ENCODE measurements at places on chromosomes 1 and 21.

DNA sequence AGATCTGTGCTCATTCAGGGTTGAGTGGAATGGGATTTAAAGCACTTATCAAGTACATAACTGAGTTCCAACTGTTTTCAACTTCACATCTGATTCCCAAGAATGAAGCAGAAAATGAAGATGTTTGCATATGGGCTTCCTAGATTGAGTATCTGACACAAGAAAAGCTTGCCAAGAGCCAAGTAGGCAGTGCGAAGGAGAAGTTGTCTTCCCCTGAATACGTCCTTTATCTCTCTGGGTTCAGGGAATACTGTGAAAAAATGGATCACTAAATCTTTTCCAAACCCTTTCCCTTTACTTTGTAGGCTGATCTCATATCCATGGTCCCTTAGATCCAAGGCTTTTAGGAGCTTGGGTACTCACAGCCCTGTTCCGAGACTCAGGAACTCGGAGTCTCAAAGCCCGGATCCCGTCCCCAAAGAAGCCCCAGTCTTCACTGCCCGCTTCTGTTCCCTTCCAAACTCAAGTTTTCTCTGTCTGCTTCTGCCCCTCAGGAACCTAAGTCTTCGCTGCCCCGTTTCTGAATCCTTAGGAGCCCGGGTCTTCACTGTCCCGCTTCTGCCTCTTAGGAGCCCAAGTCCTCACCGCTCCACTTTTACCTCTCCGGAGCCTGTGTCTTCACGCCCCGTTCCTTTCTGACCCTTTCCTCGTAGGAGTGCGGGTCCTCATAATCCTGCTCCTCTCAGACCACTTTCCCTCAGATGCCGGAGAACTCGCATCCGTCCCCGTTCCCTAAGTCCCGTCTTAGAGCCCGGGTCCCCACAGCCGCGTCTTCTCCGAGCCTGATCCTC, 616 bp downstream of the TAF12 start:
- DNase-seq: peak; percentile 16

GRCh38 chr1:12457771-12458170, 160.2 kb downstream of the DHRS3 start:
- DNase-seq: no peak

DNA sequence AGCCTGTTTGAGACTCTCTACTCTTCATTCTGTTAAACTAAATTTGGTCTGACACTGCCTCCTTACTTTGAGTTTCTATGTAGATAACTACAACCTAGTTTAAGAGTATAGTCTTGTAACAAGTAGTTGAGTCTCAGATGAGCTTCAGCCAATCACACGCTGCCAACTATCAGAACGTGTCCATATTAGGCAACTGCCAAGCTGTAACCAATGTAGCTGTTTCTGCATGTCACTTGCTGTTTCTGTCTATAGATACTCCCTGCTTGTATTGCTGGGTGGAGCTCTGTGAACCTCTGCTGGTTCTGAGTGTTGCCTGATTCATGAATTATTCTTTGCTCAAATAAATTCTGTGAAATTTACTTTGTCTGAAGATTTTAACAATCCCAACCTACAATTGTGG, 452.6 kb upstream of the NR5A2 start:
- DNase-seq: peak; percentile 5

GRCh38 chr1:66478116-66478515, 55.8 kb upstream of the SGIP1 start:
- DNase-seq: peak; percentile 90

DNA sequence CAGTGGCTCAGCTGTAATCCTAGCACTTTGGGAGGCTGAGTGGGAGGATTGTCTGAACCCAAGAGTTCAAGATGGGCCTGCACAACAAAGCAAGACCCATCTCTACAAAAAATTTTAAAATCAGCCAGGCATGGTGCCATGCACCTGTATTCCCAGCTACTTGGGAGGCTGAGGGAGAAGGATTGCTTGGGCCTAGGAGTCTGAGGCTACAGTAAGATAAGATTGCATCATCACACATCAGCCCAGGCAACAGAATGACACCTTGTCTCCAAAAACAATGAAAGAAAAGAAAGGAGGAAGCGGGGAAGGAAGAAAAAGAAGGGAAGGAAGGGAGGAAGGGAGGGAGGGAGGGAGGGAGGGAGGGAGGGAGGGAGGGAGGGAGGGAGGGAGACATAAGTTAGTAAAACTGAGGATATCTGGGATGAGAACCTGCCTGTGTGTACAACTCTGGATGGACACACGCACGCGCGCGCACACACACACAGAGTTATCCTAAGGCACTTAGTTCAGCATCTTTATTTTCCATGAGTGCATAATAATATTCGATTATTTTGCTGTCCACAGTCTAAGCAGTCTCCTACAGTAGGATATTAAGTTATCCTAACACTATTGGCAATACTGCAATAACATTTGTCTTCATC, 92.9 kb upstream of the LBR start:
- no peak for DNase-seq

DNA sequence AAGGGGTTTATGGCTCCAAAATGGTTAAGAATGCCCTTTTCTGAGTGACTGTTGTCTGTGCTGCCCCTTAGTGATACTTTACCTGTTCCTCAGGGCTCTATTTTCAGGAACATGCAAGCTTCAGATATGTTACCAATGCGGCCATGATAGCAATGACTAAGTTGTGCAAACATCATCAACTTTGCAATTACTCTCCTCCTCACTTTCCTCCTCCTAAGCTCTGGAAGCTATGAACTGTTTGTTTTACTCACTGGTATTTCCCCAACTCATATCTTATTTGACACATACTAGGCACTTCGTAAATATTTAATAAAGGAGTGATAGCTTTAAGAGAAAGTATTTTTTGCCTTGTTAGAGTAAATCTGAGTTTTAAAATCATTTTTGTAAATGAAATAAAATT, 53.8 kb downstream of the RWDD3 start:
- DNase-seq: no peak

DNA sequence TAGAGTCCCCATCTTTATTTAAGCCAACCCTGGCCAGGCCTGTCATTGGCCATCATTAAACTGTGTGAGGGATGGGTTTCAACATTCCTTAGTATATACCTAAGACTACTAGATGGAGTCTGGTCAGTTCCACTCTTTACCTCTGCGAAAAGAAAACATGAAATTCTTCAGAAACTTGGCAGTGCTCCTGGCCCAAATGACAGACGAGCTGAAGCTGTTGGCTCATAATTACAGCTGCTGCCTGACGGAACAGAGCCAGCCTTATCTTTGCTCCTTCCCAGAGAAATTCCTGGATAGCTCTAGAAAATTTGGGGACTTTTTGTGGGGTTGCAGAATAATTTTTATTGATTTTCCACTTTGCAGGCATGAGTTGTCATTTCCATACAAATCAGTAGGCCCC, 30.4 kb downstream of the NPHS2 start:
- DNase-seq: no peak

GRCh38 chr1:59340411-59341307, 43.8 kb downstream of the FGGY start:
- no peak for DNase-seq

GRCh38 chr1:161198897-161199431, at the start of gene ADAMTS4:
Gene ADAMTS4, minus strand, starts transcription at chr1:161199054. Its CDS starts 427 bp downstream, at chr1:161198627.
- DNase-seq: peak; percentile 99

DNA sequence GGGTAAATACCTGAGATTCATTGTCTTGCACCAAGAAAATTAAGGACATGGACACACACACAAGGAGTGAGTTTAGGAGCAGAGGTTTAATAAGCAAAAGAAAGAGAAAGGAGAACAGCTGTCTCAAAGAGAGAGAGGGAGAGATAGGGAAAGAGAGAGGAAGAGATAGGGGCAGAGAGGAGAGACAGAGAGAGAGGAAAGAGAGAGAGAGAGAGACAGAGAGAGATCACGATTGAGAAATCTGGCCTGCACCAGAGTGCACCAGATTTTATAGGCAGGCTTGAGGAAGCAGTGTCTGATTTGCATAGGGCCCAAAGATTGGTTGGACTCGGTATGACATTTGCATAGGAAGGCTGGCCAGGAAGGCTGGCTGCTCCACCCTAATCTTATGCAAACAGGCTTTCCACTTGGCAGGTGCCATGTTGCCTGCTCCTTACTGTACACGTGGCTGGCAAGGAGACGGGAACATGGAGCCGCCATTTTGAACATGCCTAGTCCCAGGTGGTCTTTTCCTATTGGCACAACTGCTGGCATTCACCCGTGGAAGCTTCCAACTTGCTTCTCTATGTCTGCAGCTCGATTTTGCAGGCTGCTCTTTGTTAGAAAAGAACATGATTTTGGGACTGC, 419.9 kb downstream of the ZP4 start:
- no peak for DNase-seq

DNA sequence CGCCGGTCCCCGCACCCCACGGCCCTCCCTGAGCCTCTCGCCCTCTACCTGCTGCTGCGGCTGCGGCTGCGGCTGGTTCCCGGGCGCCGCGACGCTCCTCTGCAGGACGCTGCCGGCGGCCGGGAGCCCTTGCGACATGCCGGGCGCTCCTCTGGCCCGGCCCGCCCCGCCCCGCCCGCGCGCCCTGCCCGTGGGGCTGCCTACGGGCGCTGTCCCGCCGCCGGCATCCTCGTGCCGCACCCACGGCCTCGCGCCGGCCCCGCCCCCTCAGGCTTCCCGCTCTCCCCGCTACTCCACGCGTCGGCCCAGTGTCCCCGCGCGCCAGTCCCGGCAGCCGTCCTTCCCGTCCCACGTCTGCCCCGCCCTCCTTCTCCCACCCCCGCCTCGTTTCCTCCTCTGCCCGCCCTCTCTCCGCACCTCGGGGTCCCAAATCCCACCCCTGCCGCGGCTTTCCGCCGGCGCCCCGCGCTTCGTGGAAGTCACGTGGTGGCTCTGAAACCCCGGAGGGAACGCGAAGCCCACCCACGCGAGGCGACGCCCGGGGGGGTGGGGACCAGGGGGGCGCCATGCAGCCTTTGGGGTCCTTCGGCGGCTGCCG, at the start of gene BATF3:
TSS of gene BATF3 (minus strand) at position 216 of the 598 bp plus-strand sequence. CDS start at position 138, 78 bp downstream.
- peak; percentile 22 for DNase-seq

- no peak for DNase-seq
Observed at GRCh38 chr1:234750922-234751627, 141.1 kb upstream of the IRF2BP2 start.

DNA sequence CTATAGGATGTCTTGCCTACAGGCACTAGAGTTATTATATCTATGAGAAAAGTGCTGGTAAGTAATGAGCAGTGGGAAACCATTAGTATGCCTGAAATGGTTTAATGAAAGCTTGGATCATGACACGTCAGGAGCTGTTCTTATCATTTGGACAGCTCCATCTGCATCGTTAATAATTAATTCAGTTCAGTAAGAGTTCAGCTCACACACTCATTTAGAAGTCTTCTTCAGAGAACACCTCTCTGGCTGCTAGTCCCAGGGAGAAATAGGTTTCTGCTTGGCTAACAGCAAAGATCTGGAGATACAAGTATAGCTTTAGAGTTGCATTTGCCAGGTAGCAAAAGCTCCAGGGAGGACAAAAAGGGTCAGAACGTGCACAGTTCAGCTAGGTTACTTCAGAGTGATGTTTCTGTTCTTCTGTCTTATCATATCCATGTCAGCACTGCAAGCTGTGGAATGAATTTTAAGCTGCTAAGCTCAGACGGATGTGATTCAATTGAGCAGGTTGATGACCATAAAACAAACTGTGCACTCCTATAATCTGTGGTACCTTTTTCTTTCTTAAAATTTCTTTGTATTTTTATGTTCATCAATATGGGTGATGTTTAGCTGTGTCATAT, 173.6 kb downstream of the ADGRL2 start:
- no peak for DNase-seq

DNA sequence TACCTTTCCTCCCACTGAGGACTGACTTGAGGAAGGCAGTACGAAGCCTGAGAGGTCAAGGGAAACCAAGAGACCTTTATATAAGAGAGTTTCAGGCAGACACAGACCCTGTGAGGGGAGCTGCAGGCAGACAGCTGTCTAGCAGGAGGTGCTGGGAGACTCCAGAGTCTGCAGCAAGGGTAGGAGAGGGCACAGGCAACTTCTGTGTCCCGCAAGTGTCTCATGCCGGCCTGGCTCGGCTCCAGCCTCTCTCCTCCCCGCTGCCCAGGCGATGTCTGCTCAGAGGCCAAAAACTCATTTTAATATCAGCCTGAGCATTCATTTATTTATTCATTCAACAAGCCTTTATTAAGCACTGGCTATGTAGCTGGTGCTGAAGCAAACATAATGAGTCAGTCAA, 83.0 kb downstream of the KIRREL1 start:
- no peak for DNase-seq

All from fibroblast of skin of scalp (primary cell).